ENCODE measurements at places on chromosomes 5 and 9.

DNA sequence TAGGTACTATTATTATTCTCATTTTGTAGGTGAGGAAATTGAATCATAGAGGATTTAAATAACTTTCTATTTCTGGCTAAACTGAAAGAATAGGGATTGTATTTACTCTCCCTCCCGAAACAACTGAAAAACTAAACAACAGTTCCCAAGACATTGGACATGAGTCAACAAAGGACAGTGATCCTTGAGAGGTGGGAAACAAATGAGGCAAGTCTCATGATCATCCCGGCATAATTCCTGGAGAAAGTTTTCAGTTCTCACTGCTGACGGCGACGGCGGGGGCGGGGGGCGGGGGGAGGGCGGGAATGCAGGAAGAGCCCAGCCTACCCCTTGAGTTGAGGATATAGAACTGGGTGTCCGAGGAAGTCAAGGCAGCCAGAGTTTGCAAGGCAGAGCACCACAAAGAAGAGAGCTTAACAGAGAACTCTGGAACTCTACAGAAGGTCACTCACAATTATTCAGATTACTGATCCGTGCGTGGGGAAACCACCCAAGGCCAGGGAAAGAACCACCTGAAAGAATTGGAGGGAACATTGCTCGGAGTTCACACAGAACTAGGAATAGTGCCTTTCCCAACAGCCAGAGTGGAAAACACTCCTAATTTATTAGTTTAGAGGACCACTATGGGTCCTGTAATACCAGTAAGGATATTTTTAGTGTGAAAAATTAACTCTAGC, 27.4 kb upstream of the WHRN start:
- no peak for DNase-seq

DNA sequence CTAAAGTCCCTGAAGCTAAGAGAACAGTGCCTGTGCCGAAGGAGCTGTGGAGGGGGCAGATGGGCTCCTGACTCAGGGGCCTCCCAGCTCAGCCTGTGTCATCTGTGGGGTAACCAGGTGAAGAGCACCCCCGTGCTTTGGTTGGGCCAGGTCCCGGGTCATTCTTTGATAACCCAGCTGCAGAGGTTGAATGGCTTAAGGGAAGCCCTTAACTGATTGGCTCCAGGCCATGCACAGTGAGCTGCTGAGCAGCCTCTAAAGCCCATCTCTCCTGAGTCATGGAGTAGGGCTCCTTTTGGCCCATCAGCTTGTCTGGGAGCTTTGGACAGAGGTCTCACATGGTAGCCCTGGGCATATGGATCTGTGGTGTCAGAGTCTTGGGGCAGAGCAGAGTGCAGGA, 28.7 kb downstream of the COL27A1 start:
- no peak for DNase-seq

DNA sequence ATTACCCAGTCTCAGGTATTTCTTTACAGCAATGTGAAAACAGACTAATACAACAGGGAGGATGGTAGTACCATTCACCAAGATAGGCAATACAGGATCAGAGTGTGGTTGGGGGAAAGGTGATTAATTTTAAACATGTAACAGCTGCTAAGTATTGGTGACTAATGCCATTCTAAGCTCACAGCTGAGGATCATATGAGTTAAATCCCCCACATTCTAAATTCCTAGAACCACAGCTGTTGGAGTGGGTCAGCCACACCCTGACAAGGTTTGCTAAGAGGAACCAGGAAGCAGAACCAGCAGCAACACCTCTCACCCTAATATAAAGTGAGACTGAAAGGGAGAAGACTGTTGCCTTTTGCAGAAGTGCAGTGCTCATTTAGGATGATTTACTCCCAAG, 24.8 kb downstream of the HSPB3 start:
- no peak for DNase-seq

DNA sequence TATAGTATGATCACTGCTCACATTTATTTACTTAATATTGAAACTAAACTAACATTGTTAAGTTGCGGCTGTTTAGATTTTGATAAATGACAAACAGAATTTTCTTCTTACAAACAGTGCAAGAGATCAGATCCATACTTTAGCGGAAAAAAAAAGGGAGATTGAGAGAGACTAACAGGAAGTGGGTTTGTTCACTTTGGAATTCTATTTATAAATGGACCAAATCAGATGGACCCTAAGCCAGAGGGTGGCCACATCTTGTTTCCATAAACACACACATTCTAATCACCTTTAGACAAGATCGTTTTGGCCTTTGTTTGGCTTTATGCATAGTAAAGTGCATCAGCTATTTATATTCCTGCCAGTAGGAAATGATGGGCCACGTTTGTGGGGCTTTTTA, 381.4 kb upstream of the CD180 start:
- peak; percentile 49 for DNase-seq

GRCh38 chr5:180718810-180719453, 20.9 kb downstream of the OR2Y1 start:
- peak; percentile 6 for DNase-seq

Data from fibroblast of gingiva (primary cell).